DMS153 (cell line): ENCODE measurements at places on chromosomes 2 and 18.

DNA sequence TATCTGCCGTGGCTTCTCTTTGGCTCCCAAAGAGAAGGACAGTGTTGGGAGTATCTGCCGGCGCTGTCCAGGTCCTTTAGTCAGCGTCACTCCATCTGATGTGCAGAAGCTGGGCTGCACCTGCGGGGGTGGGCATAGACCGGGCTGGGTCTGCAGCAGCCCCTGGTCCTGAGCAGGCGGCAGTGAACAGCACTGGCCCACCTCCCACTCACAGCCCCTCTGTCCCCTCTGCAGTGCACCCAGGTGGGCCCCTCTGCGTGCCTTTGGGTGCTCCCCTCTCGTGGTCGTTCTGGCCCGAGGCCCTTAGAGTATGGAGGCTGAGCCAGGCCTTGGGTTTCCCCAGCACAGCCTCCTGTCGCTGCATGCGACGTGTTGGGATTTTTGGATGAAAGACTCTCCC, 95.7 kb downstream of the USP40 start:
- DNase-seq = no peak

DNA sequence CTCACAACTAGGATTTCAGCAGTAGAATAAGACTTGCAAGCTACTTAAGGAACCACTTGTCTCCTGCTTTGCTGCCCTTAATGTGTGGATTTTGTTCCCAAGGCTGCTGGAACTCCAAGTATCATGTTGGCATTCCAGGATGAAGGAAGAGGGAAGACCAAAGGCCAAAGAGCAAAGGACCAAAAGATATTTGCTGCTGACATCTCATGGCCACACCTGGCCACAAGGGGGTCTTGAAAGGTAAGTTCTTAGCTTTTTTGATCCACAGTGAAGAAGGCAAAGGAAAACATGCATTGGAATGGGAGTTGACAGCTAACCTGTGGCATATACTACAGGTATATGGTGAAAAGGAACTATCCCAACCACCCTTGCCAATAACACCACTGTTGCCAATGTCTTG, 3.9 kb upstream of the MATN3 start:
- DNase-seq = no peak

GRCh38 chr18:59051470-59052165, 88.1 kb upstream of the SEC11C start:
- DNase-seq = no peak

GRCh38 chr2:240301256-240301795, 134.1 kb upstream of the GPC1 start:
- no peak for DNase-seq

DNA sequence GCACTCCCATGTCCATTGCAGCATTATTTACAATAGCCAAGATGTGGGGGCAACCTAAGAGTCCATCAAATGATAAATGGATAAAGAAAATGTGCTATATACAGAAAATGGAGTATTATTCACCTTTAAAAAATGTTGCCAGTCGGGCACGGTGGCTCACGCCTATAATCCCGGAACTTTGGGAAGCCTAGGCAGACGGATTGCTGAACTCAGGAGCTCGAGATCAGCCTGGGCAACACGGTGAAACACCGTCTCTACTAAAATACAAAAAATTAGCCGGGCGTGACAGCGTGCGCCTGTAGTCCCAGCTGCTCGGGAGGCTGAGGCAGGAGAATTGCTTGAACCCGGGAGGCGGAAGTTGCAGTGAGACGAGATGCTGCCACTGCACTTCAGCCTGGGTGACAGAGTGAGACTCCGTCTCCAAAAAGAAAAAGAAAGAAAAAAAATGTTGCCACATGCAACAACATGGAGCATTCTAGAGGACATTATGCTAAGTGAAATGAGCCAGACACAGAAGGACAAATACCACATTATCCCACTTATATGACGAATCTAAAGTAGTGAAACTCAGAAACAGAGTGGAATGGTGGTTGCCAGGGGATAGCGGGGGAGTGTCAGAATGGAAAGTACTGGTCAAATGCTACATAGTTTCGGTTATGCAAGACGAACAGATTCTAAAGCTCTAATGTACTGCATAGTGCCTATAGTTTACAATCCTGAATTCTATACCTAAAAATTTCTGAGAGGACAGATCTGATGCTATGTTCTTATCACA, 1385.6 kb upstream of the TMEFF2 start:
- no peak for DNase-seq

DNA sequence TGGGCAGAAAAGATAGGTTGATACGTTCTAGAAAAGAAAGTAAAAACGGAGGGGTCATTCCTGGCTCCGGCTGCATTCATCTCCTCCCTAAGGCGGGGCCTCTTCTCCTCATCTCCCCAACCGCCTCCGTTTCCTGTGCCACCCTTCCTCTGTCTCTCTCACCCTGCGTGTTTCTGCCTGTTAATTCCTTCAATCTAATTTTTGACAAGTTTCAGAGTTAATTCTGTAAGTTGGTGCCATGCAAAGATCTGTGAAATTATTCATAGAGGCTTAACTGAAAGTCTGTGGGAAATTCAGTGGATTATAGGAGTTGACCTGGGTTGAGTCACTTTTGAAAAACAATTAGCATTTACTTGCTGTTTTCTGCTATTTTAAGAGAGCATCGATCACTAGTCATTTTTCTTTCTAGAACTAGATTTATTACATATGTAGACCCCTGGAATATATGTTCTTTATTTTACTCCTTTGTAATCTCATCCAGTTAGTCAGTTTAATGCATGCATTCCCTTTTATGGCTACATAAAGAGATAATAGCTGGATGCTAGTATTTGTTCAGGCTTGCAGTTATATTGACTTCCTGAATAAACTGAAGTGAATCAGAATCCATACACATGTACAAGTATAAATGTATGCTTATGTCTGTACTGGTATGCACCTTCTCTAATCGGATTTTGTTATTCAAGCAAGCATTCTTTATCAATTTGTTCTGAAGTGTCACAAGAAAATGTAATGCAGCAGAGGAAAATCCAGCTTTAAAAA, 91.1 kb downstream of the EML6 start:
- no peak for DNase-seq

DNA sequence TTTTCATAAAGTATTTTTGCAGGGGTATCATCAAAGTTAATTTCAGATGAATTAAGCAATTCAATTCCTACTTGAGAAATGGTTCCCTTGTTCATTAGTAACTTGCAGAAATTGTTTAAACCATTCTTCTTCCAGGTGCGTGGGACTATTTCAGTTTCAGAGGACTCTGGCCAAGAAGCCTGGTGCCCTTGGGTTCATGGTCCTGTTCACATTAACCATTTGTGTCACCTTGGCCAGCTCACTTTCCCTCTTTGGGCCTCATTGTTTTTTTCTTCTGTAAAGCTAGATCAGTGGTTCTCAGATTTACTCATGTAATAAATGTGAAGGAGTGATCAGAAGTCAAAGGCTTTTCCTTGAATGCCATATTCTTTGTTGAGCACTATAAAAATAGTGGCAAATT, 112.4 kb upstream of the BZW1 start:
- DNase-seq = no peak

DNA sequence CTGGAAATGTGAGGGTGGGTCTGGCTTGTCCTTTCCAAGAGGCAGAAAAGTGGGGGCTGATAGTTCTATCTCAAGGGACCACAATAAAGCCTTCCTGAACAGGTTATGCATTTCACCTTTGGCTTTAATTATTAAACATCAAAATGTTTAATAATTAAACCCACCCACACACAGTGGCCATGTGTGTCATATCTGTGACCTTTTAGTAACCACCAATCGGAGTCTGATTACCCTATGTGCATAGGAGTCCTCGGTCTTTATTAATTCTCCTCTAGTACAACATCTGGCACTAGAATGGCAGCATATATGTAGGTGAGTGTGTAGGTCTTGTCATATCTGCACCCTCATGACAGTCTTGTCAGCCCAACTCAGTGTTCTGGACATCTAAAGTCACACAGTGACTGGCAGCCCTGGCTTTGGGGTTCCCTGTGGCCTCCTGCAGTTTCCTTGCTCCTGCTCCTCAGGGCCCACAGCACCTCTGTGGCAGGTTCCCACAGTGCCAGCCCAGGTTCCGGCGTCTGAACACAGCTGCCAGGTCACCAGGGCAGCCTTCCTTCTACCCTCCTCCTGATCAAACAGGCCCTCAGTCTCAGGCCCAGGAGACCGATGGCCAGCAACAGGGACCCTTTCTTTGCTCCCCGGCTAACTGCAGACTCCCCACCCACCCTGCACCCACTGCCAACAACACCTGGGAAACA, 100.9 kb downstream of the MTCL1 start:
- DNase-seq = no peak

GRCh38 chr2:158973116-158973956, 4.9 kb downstream of the TANC1 start:
- DNase-seq = peak; percentile 93

DNA sequence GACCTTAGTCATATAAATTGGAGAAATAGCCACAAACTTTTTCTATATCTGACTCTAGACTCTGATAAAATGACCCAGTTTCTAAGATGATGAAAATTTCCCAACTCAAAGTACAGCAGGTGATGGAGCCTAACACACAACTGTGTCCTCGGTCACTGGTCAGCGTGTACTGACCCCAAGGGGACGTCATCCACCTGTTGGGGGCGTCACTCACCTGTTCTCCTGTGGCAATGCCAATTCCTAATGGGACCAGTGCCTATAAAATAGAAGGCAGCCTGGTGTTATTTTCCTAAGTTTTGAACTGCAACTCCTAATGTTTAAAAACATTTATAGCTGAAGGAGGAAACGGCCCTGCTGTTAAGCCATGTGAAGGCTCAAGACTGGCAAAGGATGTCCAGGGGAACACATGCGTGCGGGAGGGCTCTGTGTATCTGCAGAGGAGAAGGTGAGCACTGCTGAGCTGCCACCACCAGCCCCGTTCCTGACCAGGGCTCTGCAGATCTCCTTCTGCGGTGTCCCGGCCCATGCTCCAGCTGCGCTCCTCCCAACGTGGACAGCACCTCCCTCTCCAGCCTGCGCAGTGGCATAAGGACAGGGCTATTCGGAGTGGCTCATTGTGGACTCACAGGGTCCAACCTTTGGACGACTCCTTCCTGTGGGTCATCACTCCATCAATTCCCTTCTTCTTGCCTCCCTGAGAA, 21.2 kb downstream of the TYMS start:
- no peak for DNase-seq

GRCh38 chr18:52334896-52335295, 5.1 kb upstream of the DCC start:
- no peak for DNase-seq

GRCh38 chr18:46680784-46681695, 24.0 kb upstream of the LOXHD1 start:
- no peak for DNase-seq

DNA sequence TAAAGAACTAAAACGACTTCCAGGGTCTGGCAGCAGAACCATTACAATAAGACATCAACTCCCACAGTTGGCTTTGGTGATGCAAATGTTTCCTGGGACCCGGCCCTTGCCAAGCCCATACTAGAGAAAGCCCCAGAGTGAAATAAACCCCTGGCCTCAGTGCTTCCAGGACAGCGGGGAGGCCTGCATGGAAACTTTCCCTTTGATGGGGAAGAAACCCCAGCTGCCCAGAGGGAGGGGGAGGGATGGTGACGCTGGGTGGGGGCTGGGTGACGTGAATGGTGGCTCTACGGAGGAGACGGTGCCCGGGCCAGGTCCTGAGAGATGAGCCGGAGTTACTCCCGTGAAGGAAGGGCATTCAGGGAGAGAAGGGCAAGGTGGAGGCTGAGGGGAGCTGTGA, 27.5 kb downstream of the INHBB start:
- DNase-seq = no peak

- no peak for DNase-seq
Measured at GRCh38 chr2:36615222-36615621, 17.3 kb upstream of the FEZ2 start.

DNA sequence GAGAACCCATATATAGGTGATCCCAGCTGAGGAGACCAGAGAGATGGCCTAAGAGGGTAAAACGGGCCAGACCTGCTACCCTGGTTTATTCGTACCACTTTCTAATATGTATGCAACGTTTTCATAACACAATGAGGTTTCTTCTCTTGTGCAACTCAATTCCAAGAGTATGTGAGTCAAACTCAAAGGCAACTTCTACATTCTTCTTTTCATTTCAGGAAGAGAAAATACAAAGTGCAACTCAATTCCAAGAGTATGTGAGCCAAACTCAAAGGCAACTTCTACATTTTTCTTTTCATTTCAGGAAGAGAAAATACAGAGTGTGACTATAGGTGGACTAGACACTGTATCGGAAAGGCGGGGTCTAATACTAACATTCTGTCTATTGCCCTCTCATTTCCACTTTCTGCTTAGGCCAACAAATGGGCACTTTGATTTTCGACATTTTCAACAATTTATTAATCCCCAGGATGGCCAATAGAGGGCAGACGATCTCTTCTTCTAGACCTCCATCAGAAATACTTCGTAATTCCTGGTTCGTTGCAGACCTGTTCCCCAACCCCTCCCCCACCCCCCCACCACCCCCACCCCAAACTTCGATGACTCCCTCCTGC, 3.7 kb upstream of the CRIM1 start:
- peak; percentile 45 for DNase-seq

GRCh38 chr2:69786052-69786560, 43.4 kb upstream of the GMCL1 start:
- no peak for DNase-seq

GRCh38 chr2:238863231-238863630, 15.3 kb downstream of the TWIST2 start:
- no peak for DNase-seq
